NCI-H1436 treated with DMSO at 0.1 percent for 48 hours (cell line): ENCODE measurements at places on chromosomes 2 and 18.

DNA sequence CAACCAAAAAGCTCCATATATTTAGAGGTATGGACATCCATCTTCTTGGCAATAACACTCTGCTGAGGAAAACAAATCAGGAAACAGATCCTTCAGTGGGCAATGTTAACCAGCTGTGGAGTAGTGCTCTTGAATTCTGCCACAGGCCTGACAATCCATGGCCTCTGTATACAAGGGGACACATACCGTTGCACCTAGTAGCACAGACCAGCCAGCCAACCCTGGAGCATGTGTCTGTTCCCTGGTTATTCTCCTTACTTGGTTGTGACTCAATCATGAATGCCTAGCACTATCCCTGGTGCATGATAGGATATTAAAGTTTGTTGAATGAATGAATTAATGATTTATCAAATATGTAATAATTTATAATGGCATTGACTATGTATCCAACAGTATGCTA lies 261.4 kb upstream of the MGAT5 start:
- DNase-seq = no peak

GRCh38 chr2:144671695-144672455 lies 152.0 kb upstream of the ZEB2 start:
- DNase-seq = no peak

- DNase-seq = no peak
Observed at GRCh38 chr2:156908825-156909224, 348.7 kb upstream of the GALNT5 start.

- DNase-seq = no peak
Observed at GRCh38 chr2:33589444-33589843, 9.7 kb downstream of the FAM98A start.

GRCh38 chr2:106546391-106546990 lies 59.3 kb downstream of the CD8B2 start:
- no peak for DNase-seq

GRCh38 chr18:60894254-60894945 lies 438.8 kb upstream of the CDH20 start:
- DNase-seq = no peak

DNA sequence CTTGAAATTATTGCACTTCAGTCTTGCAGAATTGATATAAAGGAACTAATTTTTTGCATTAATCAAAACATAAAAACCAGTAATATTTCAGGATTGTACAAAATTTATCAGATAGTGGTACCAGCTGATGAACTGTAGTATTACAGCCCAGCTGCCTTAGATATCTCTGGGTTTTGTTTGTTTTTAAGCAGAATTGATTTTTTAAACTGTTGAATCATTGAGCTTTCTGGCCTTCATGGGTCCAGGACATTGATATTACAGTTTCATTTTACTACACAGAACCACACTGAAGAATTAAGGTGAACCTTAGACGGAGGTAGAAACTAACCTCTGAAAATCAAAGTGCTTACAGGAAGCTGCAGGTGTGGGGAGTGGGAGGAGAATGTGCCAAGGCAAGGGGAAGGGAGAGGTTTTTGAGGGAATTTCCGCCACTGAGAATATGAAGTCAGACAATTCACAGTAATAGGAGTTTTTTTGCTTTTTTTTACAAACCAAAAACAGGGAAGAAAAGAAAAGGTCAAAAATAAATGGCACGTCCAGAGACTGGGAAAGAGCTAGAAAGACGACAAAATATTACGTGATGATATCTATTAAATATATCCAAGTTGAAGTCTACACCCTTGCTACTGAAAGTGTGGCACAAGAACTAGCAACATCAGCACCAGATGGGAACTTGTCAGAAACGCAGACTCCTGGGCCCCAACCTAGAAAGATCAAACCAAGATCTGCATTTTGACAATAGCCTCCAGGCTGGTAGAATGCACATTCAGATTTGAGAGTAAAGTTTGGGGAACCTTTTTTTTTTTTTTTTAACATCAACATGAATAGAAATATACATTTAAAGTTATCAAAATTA lies 40.8 kb upstream of the SPAG16 start:
- no peak for DNase-seq

GRCh38 chr2:196915507-196916189 lies 10.9 kb downstream of the PGAP1 start:
- DNase-seq = no peak

DNA sequence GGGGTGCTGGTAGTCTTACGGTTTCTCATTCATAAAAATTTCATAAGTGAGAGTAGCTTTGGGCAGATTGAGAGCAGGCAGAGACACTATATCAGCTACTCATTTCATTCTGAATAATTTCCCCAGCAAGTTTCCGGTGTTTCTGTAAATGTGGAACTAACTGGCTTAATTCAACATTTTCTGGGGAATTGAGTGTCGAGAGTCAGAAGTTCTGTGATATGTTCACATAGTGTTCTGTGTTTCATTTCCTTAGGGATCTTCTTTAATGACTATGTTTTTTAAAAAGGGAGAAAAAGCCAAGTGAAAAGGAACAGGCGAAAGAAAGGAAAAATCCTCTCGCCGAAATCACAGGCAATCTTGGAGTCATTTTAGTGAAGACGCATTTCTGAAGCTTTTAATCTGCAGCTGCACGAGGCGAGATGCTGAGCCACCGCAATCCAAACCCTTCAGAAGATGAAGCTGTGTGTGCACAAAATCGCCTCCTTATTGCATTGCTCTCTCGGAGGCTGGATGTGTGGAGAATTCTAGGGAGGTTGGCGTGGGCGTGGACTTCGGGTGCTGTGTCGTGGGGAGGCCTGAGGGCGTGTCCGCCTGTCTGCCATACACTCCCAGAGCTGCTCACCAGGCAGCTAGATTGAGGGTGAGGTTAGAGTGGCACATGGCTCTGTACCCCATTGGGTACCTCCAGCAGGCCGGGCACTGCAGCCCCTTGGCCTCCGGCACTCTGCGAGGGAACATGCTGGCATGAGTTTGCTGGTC lies 38.4 kb upstream of the HDAC4 start:
- no peak for DNase-seq

DNA sequence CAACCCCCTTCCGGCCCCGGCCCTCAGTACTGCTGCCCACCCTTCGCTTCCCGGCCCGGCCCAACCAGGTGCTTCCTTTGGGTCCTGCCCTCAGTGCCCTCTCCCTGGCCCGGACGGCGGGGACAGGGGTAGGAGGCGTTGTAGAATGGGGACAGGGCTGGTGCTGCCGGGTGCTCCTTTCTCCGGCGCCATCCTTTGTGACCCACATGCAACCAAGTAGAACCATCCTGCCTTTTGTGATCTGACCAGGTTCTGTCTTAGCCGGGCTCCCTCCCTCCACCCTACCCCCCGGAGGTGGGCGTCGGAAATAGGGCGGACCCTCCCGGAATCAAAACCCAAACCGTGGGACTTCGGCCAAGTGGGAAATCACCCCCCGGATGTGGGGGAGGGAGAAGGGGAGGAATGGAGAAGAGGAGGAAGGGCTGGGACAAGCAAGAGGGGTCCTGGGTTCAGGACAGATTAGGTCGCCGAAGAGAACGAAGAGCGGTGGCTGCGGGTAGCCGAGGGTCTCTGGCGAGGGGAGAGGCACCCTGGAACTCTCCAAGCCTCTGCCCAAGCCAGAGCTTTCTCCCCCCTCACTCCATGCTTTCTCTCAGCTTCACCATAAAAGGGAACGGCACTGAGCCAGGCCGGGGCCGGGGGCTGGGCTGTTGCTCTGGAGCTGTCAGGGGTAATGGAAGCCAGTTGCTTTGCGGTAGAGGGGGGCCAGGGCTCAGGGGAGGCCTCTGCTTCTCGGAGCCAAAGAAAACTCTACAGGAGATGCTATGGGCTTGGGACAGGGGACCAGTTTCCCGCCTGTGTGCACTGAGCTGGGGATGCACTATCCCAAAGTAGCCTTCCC lies 756 bp upstream of the OST4 start:
- DNase-seq = no peak

GRCh38 chr18:35620765-35621164 lies 39.2 kb downstream of the GALNT1 start:
- peak; percentile 5 for DNase-seq

- no peak for DNase-seq
Observed at GRCh38 chr2:150023663-150024062, 436.1 kb upstream of the MMADHC start.

DNA sequence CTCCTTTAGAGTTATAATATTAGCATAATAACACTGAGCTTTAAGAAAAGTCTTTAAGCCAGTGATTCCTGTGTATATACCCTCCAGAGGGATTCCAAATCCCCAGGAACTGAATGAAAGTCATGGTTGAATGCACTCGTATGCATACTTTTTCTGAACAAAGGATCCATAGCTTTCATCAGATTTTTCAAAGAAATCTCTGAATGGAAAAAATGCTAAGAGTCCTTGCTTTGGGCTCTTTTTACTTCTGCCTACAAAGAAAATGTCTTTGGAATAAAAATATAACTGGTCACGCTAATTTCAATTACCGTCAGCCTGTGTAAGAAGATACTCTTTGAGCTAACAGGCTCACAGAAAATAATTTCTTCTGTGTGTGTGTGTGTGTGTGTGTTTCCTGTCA lies 939.5 kb downstream of the ERBB4 start:
- DNase-seq = no peak

DNA sequence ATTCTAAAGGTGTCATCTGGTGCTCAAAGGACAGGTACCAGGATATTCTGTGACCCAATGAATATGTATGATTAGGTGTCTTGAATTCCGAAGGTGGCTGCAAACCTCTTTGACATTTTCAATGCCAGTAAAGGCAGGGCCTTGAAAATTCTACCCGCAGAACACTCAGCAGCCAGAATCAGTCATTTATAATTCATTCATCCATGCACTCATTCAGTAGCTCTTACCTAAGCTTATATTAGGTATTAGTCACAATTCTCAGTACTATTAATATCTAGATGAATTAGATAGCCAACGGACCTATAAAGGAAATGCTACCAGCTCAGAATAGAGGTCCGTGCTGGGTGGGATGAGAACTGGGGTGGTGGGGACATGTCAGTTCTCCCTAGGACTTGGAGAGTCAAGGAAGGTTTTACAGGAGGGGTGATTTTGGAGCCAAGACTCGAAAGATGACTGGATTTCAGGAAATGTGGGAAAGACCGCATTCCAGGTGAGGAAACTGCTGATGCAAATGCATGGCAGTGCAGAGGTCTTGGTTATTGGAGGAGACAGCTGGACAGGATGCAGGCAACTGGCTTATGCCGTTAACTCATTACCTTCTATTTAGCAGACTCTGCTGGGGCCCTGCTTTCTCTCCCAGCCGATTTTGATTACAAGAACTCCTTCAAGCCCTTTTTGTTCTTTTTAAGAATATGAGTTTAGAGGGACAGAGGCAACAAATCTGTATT lies 7.2 kb downstream of the TRIB2 start:
- no peak for DNase-seq
